ENCODE measurements at places on chromosomes 16 and 17.
A peak's percentile ranks its signal among the peaks of the same experiment; 100 is the strongest.

GRCh38 chr17:50176559-50177357 lies 11.0 kb downstream of the SGCA start:
- no peak for DNase-seq

DNA sequence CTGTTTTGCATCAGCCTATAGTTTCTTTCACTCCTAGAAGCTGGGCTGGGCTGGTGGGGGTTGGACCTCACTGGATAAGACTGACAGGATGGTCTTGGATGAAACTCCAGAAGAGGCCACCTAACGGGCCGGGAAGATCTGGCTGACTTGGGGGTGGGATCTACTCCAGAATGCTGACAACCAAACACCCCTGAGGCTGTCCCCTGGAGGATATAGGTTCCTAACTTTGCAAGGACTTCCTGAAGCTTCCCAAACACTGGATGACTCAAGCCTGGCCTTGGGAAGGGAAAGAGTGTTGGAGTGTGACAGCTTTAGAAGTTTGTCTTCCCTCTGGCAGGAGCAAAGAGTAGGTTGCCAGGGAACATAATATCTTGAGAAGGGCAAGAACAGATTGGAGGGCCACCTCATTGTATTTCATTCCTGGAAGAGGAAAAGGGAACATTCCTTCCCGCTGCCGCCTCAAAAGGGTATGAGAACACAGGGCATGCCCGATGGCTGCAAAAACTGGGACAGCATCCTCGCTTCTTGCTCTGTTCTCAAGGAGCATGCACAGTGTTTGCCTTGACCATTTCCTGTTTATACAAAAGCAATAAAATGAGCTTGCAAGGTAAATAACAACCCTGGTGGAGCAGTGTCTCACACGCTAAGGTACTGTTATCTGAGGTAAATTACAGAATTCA lies 6.8 kb upstream of the CYB5B start:
- peak; percentile 64 for DNase-seq

- DNase-seq = peak; percentile 63
Observed at GRCh38 chr17:72588961-72589360, 468.1 kb downstream of the SOX9 start.

DNA sequence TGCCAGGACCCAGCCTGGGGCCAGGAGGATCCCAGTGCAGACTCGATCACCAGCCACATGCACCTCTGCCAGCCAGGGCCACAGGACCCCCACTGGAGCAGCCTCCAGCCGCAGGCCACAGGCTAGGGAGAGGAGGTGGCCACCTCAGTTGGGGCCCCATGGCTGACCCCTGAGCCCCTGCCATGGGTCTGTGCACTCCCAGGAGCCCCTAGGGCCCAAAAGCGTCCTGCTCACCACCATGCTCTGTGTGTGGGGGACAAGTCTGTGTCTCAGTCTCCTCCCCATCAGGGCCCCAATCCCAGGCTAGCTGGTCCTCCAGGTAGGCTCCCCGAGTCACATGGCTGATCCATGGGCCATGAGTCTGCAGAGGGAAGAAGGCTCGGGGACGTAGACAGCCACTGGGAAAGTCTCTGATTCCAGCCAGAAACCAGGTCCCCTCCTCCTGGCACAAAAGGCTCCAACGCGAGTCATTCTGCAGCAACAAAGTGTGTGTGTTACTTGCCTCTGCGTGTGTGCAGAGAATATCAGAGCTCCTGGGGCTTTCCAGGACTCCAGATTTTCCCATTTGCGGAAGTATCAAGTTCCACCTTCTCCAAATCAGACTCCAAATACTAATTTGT lies 6.1 kb upstream of the PRSS8 start:
- no peak for DNase-seq

DNA sequence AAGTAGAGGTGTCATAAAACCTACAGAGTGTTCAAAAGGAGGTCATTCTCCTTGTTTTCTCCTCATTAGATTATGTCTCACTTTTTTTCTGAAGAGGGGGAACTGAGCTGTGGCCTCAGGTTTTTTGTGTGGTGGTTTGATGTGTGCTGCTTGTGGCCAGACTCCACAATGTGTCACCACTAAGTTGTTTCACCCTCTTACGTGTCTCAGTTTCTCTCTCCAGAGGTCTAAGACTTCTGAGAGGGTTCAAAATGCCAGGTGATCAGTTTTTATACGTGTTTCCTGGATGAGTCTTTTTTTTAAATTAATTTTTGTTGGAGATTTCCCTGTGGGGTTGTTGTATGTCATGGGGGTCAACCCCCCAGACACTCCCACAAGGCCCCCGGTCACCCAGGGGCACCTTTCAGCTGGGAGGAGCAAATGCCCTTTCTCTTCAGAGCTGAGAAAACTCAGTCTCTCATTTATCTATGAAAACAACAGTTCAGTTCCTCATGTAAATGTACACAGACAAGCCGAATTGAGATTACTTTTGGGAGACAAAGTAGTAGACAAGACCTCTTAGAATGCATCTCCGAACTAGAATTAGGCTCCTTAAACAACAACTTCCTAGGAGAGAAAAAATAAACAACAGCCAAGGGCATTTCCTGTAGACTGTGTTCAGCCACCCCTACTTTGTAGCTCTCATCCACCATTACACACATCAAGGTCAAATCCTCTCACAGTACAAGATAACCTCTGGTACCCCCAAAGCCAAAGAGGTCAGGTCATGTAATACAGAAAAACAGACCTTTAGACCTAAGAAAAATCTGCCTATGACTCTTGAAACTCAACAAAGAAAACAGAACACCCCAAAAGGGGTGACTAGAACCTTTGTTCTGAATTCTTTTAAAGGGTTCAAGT lies 23.9 kb upstream of the TMEM98 start:
- no peak for DNase-seq

- DNase-seq = no peak
Observed at GRCh38 chr17:65809366-65809765, 247.9 kb upstream of the AXIN2 start.

DNA sequence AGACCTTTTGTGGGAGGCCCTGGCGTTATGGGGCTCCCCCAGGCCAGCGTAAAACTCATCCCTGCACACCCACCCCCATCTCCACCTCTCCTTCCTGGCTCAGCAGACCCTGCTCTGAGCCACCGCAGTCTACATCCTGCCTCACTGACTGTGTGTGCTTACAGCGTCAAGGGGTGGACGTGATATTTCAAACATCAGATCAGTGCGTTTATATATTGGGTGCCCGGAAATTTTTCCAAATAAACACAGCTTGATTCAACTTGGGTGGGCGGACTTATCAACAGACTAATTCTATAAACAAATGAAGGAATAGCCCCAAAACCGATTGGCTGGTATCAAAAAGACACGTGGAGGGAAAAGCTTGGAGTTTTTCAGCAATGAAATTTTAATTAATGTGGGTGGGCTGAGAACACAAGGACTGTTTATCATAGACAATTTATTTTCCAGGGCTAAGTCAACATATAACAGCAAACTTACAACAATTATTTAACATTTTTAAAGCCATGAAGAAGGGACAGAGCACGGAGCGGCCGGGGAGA lies at the start of gene FOXL1:
Gene FOXL1, plus strand, starts transcription at position 489 of the 539 bp plus-strand sequence. CDS start 175 bp downstream, outside the sequence.
- DNase-seq = no peak

GRCh38 chr17:1029922-1030644 lies 33.2 kb downstream of the TIMM22 start:
- no peak for DNase-seq

DNA sequence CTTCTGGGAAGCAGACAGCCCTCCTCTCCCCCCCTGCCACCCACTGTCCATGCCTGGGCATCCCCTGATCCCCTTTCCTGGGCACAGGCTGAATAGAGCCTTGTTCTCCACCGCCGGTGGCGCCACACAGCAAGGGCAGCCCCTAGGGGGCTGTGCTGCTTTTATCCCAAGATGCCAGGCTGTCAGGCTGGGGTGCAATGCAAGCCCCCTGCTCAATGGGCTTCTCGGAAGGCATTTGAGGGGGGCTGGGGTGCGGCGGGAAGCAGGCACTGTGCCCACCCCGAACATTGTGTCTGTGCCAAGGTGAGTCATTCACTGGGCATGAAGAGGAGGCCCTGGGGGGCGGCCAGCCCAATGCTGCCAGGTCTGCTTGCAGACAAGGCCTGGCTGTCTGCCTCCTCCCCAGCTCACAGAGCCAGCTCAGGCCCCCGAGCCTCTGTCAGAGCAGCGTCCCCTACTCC lies 1.5 kb upstream of the GFAP start:
- DNase-seq = peak; percentile 85

DNA sequence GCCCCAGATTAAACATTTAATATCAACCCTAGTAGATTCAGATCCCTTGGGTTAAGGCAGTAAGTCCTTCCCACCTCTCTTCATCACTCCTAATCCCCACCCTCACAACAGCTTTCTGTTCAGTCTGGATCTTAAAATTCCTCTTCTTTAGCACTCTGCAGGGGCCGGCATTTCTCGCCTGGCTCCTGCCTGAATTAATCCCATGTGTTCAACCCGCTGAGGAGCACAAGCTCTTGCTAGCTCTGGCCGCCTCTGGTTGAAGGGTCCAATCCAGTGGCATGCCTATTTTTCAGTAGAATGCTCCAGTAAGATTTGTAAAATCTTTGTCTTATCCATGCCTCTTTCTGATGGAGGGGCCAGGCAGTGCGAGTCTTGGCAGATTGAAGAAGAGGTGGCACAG lies 59.2 kb downstream of the CYB5B start:
- no peak for DNase-seq

- no peak for DNase-seq
Observed at GRCh38 chr17:914561-914960, 65.0 kb downstream of the NXN start.

- peak; percentile 33 for DNase-seq
Observed at GRCh38 chr17:17911001-17911613, 61.1 kb downstream of the TOM1L2 start.

DNA sequence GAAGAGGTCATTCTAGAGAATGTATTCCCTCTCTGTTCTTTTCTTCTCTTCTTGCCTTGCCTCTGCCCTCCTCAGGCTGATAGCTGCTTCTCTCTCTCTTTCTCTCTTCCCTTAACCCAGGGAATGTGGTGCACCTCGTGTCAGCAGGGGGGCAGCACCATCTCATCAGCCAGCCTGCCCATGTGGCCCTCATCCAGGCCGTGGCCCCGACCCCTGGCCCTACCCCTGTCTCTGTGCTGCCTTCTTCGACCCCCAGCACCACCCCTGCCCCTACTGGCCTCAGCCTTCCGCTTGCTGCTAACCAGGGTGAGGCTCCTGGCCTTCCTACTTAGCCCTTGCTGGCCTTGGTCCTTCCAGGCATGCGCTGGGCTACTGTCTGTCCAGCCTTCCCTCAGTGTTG lies 23.5 kb downstream of the SRCAP start:
- no peak for DNase-seq

DNA sequence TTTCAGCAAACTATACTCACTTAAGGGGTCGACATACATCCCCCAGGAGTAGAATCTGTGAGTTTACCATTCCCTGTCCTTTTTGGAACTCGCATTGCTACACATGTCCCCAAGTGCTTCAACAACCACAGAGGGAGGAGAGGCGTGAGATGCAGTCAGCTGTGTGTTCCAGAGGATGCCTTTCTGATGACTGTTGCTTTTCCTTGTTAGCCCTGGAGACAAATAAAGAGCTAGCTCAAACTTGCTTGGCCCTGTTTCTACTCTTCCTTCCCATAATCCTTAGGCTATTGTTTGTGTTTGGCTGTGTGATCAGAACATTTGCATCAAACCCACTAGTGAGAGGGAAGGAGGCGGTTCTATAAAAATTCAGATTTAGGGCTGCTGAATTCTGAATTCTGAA lies 264.0 kb downstream of the ENGASE start:
- peak; percentile 37 for DNase-seq

- peak; percentile 64 for DNase-seq
Observed at GRCh38 chr16:85327731-85328675, 215.7 kb upstream of the CIBAR2 start.

DNA sequence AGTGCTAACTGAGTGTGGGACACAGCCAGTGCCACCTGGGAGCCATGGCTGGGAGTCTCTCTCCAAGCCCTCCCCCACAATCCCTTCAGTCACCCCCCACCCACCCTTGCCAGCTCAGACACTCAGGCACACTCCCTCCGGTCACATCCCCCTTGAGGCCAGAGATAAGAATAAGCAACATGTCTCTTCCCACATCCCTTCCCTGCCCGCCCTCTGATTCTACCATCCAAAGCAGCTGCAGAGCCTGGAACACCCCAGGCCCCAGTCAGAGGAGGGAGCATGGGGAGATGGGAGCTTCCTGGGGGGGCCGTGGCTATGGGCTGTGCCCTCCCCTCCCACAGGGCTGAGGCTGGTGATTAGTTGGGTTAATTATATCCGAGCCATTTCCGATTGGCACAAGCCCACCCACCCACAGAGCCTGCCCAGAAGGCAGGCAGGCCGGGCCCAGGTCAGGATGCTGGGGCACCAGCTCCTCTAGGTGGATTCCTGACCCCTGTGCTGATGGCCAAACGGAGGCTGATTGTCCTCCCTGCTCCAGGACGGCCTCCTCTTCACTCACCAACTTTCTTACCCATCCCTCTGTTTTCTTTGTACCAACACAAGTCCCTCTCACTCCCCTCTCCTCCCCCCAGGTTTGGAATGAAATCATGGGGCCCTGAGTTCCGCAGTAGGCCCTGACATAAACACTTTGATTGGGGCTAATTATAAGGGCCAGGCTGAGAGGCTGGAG lies 28.6 kb upstream of the MEIOC start:
- DNase-seq = no peak

GRCh38 chr16:57497121-57497520 lies 10.8 kb upstream of the DOK4 start:
- no peak for DNase-seq

GRCh38 chr16:85042606-85043005 lies 15.0 kb downstream of the KIAA0513 start:
- DNase-seq = peak; percentile 21

All from Ammon's horn (tissue), 1 donor.